Fibroblast of villous mesenchyme (primary cell): ENCODE measurements at places on chromosomes 6 and 20. TPM values are rescaled to one million over a fixed set of nuclear protein-coding genes. Genes with fewer than 3 reads are reported as not detected.

BANF2 gene
- total RNA-seq: not detected in 2 replicates

DNA sequence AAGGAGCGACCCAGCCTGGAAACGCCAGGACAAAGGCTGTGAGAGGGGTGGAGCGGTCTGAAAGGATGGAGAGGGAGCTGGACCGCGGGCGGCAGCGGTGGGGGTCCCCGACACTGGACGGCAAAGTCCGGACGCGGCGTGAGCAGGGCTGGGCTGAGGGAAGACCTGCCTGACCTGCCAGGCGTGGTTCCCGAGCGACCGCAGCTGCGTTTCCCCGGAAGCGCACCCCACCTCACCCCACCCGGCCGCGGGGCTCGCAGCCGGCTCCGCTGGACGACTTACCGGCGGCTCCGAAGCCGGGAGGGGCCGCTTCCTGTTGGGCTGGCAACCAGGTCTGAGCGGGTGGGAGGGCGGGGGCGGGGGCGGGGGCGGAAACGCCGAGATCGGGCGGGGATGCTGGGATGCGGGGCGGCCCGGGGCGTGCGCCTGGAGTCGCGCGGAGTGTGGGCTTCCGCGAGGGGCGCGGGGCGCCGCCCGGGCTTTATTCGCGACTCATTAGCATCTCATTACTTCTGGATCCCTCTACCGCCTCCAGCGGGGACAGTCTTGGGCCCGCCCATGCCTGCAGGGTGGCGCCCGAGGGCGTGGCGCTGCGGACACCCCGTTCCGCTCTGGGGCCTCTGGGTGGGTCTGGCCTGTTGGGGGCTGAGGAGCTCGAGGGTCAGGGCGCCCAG lies at the start of gene MICAL1:
Gene MICAL1 (minus strand): TSS at position 336 of the 674 bp plus-strand sequence. CDS start 1,576 bp downstream, outside the sequence.
- peak; percentile 57 for DNase-seq

DNA sequence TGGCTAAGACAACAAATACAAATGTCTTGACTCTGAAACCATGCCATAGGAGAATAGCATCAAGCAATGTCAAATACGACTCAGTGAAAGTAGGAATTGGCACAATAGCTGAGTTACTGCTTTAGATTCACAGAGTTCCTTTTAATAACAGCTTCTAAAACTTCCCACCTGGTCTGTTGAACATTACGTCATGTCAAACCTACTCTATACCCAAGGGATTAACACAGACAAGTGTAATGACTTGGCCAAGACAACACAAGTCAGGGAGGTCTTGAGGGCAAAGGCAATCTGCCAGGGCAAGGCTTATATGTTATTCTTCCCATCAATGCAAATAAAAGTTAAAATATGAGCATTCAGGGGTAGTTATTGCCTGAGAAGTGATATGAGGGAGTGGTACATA lies 265.1 kb upstream of the PRDM1 start:
- DNase-seq: no peak

- DNase-seq: no peak
These were observed 623.8 kb downstream of the TENT5A start for GRCh38 chr6:81128671-81129070.

MTHFD1L gene
- 43.2 and 56.0 TPM in 2 replicates for total RNA-seq

RSPO3 gene
- total RNA-seq: 0.32 and 4.7 TPM in 2 replicates
